ENCODE measurements at places on chromosomes 2 and 18.

DNA sequence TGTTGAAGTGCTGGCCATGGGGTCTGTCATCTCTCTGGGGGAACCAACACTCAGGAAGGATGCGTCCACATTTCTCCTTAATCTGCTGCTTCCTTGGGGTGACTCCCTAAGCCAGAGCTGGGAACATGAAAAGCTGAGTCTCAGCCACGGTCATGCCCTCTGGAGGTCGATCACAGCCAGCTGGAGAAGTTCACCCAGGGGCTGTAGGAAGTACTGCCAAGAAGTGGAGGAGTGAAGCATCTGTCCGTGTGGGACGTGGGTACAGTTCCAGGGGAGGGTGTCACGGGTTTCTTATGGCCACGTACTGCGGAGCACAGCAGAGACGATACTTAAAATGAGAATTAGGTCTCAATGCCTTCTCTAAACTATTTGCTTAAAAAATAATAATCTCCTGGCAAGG lies 42.4 kb upstream of the IGFBP2 start:
- DNase-seq: no peak

DNA sequence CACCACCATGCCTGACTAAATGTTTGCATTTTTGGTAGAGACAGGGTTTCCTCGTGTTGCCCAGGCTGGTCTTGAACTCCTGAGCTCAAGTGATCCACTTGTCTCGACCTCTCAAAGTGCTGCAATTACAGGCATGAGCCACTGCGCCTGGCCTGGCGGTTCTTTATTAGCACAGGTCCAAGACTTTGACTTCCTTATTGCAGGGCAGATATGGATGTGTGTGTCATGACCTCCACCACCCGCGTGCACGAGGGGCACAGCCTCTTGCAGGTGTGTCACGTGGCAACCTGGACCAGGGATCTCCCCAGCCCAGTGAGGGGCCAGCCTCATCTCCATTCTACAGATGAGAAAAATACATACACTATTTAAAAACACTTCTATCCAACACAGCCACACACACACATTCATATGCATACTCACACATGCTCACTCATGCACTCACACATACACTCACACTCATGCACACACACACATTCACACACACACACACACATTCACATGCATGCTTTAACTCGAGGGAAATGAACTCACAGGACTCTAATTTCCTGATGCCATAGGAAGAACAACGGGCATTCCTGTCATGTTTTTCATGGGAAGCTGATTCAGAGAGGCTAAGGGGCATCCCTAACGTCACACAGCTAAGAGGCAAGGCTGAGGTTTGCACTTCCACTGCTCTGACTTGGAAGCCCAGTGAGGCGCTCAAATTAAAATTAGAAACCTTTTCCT lies 38.8 kb downstream of the RRM2 start:
- no peak for DNase-seq

DNA sequence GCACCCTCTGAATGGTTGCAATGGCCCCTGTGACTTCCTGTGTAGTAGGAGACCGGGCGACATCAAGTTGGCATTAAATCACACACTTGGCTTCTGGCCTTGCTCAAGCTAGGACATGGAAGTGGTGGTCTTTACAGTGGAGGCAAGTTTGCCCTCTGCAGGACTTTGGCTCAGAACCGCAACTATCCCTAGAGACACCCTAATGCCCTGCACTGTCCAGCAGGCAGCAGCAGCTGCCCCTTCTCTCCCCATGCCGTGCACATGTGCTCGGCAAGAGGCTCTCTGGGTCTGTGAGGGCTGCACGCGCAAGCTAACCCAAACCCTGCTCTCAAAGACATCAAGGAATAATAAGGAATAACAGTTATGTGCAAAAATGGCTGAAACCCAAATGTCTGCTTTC lies 106.5 kb downstream of the COL6A3 start:
- DNase-seq: no peak

GRCh38 chr2:43455731-43456642 lies 139.9 kb downstream of the THADA start:
- no peak for DNase-seq

DNA sequence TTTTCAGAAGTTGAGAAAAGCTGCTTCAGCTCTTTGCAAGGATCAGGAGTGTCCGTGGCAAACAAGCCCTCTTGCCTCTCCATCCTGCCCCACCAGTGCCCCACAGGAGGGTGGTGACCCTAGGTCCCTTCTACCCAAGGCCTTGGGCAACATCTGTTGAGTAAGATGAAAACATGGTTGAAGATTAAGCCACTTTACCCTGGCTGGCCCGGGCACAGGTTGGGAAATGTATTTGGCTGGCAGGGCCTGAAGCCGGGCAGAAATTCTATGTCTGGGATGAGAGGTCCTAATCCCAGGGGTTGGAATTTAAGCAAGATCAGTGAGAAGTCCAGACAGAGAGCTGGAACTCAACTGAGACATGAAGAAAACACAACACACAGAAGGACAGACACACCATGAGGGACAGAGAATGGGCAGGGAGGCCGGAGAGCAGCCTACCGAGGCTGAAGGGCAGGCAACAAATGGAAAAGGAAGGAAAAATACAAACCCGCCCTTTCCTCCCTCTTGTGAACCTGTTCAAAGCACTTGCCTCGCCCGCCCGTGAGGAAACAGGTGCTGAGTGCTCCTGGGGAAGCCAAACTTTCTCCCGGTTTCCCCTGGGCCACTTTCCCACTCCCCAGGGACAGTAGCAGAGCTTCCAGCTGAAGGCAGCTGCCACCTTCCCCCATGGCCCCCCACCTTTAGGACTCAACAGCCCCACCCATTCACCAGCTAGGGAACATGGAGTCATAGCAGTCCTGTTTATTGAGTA lies 86.1 kb downstream of the TNS1 start:
- DNase-seq: no peak

GRCh38 chr18:10682368-10682714 lies 156.5 kb downstream of the NAPG start:
- no peak for DNase-seq

DNA sequence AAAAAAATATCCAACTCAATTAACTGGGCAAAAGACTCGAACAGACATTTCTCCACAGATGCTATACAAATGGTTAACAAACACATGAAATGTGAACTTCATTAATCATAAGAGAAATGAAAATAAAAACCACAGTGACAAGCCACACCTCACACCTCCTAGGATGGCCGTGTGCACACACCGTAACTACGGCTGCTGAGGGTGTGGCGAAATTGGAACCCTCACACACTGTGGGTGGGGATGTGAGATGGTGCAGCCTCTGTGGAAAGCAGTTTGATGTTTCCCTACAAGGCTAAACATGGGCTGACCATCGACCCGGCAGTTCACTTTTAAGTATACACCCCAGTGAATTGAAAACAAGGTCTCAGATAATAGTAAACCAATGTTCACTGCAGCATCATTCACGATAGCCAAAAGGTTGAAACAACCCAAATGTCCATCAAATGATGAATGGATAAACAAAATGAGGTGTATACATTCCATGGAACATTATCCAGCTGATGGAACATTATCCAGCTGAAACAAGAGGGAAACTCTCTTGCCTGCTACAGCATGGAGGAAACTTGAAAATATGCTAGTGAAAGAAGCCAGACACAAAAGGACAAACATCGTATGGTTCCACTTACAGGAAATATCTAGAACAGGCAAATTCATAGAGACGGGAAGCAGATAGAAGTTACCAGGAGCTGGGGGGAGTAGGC lies 32.2 kb downstream of the ZAP70 start:
- DNase-seq: no peak

- no peak for DNase-seq
These were observed 3.6 kb downstream of the IAH1 start for GRCh38 chr2:9477914-9478313.

DNA sequence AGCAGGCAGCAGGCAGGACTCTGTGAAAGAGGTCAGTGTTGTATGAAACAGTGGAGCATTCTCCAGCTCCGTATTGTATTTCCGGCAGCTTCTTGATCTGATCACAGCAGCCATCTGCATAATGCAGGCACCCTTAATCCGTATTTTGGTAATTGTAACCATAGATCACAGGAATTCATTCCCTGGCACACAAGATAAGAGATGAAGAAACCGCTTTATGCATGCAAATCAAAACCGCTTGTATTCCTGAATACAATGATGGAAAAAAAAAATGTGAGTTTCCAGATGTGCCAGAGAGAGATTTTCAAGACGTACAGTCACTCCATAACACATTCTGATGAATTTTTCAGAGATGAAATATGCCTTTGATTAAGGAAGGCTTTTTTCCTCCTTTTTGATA lies 221.3 kb downstream of the ACKR3 start:
- no peak for DNase-seq

DNA sequence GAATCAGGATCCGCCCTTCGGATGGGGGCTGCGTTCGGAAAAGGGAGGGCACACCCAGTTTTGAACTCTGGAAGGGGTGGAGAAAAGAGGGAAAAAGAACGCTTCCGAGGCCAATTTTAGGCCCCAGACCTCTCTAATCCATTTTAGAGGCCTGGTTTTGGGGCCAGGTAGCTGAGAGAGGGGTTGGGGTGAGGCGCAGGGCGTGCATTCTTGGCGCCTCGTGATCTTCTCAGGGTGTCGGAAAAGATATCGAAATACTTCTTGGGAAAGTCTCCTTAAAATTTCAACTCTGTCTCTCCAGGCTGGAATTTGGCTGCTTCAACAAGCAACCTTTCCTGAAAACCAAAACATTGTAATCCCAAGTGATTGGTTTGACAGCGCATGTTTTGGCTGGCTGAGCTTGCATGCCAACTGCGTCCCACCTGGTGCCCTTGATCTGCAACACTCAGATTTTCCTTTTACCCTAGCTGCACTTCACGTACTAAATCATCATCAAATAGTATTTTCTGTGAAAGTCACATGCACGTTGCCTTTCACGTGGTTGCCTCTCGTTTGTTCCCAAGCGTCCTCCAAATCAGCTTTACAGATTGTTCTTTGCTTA lies 864 bp upstream of the XPO1 start:
- peak; percentile 19 for DNase-seq

DNA sequence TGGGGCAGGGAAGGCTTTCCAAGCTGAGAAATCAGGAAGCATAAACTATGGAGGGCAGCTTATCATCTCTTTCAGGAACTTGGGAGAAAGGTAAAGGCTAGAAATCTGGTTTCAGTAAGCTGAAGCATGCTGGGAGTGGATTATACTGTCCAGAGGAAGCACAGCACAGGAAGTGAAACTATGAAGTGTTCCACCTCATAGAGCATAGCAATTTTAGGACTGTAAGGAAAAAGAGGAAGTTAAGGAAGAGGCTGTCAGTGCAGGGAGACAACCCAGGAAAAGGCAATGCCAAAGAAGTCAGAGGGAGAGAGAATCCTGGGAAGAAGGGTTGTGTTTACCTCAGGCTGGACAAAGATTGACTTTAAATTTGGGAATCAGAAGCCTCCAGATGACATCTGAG lies 51.9 kb downstream of the EFEMP1 start:
- no peak for DNase-seq

- no peak for DNase-seq
These were observed 37.8 kb downstream of the HS6ST1 start for GRCh38 chr2:128280901-128281321.

- DNase-seq: peak; percentile 62
These were observed 10.3 kb upstream of the CXXC1 start for GRCh38 chr18:50297621-50298442.

- DNase-seq: no peak
These were observed 57.9 kb downstream of the ABCA12 start for GRCh38 chr2:215080545-215080944.

- DNase-seq: no peak
These were observed 63.3 kb downstream of the KYNU start for GRCh38 chr2:142940606-142941223.

- no peak for DNase-seq
These were observed 363.6 kb downstream of the CTNNA2 start for GRCh38 chr2:79876430-79876829.

DNA sequence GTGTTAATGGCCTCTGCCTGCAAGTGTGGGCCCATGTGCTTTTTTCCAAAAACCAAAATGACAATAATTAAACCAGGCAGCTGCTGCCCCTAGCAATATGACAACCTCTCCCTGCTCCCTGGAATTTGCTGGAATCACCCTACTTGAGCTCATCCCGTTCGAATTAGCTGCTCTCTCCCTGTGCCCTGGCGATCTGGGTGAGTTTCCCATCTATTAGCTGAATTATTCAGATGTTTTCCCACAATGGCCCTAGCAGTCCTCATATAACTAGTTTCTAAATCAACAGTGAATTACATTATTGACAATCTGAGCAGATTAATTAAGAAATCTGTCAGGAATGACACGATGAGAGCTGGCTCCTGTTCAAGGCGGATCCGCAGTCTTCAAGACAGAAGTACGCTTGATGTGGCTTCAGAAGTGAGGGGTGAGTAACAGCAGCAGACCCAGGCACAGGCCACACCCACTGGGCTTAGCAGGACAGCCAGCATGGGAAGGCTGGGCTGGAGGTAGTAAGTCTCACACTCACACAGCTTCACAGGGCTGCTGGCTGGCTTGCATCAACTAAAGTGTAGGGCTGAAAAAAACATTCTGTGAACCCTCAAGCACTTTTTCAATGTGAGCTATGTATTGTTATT lies 366.2 kb upstream of the ID2 start:
- no peak for DNase-seq

DNA sequence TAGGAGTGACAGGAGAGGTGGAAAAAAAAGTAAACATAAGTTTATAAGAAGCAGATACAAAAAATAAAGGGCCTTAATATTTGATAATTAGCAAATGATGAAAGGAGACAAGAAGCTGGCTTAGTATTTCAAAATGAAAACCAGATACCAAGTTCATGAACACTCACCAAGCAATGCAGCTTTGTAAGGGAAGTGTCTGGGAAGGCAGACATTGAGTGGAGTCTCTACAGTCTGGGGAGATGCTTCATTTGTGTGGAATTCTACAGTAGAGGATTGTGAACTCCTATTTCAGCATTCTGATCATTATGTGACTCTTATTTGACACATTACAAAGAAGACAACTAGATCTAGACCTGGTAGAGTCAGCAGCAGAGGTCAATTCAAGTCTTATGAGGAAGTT lies 1072.7 kb downstream of the DSC3 start:
- no peak for DNase-seq

DNA sequence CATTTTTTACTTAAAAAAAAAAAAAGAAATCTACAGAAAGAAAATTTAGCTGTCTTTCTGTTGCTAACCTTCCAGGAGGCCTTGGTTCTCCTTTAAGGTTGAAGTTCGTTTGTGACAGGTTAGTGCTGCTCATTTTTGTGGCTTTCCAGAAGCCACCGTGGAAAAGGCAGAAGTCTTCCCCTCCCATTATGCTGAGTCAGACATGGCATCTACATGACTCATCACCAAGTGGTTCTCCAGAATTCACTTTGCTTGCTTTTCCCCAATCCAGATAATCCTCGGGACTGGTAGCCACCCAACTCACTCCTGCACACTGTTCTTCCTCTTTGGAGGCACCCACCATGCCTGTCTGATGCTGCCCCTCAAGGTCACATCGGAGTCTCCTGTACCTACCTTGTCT lies 228.7 kb downstream of the PIK3C3 start:
- DNase-seq: no peak

DNA sequence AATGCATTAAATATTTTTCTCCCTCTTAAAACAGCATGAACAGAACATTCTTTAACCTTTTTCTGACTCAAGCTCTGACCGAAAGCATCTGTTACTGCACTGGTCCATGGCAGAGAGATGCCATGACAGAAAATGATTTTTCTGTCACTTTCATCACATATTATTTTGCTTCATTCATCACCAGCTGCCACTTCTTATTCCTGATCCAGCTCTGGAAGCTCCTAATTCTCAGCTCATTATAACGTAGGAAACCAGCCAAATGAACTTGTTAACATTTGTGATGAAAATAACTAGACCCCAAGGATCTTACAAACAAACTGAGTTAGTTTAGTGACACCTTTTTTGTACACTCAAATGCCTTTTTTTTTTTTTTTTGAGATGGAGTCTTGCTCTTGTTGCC lies 7.6 kb upstream of the CFLAR start:
- no peak for DNase-seq

Measured in stimulated activated CD8-positive, alpha-beta memory T cell treated with anti-CD3 and anti-CD28 coated beads, Interleukin-15, amount 100 ng/mL, for 48 hours (primary cell).